ENCODE measurements at places on chromosomes 1 and 21.

GRCh38 chr21:42214081-42214750 is 4.7 kb upstream of the ABCG1 start:
- no peak for DNase-seq

DNA sequence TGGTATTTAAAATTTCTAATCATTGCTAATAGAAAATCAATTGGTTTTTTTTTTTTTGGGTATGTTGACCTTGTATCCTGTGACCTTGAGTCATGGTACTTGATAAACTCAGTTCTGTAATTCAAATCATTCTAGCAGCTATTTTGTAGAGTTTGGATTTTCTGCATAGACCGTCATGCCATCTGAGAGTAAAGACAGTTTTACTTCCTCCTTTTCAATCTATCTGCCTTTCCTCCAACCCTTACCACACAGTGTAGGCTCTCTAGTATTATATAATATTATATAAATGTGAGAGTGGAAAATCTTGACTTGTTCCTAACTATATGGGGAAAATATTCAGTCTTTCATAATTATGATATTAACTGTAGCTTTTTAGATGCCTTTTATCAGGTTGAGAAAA is 7.0 kb downstream of the TDRD5 start:
- DNase-seq, result no peak

DNA sequence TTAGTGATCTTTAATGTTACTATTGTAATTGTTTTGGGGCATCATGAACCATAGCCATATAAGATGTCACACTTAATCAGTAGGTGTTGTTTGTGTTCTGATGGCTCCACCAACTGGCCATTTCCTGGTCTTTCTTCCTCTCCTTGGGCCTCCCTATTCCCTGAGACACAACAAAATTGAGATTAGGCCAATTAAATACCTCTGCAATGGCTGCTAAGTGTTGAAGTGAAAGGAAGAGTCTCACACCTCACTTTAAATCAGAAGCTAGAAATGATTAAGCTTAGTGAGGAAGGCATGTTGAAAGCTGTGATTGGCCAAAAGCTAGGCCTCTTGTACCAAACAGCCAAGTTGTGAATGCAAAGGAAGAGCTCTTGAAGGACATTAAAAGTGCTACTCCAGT is 30.7 kb downstream of the PPP2R5A start:
- no peak for DNase-seq

- no peak for DNase-seq
These were observed 5.0 kb upstream of the H6PD start for GRCh38 chr1:9229549-9229948.

GRCh38 chr21:35368326-35368725 is 319.2 kb upstream of the RUNX1 start:
- no peak for DNase-seq

- DNase-seq, result no peak
These were observed 10.3 kb downstream of the AGO1 start for GRCh38 chr1:35893051-35893879.

- DNase-seq, result no peak
These were observed 138.0 kb upstream of the DNAH14 start for GRCh38 chr1:224791362-224791941.

DNA sequence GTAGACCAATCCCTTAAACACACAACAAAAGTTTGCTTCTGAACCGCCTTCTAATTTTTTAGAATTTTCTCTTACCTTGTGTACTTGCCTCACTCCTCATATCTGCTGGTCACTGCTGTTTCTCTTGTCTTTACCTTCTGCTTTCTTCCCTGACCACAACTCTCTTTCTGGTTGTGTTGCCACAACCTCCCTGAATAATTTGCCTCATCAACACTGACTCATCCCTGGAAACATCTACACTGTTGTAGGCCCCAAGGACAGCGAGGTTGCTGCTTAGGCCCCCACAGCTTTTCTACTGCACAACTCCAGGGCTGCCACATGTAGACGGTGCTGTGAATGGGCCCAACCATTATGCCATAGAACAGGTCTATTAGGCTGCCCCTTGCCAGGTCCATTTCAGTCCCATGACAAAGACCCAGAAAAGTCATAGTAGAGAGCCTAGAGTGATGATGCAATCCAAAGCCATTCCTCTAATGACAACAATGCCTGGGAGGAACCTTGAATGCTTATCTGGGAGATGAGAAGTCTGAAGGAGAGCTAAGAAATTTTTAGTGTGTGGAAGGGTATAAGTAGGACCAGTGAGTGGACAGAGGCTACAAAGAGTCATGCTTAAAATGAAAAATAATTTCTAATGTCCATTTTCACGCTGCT is 36.6 kb upstream of the LCE5A start:
- no peak for DNase-seq

DNA sequence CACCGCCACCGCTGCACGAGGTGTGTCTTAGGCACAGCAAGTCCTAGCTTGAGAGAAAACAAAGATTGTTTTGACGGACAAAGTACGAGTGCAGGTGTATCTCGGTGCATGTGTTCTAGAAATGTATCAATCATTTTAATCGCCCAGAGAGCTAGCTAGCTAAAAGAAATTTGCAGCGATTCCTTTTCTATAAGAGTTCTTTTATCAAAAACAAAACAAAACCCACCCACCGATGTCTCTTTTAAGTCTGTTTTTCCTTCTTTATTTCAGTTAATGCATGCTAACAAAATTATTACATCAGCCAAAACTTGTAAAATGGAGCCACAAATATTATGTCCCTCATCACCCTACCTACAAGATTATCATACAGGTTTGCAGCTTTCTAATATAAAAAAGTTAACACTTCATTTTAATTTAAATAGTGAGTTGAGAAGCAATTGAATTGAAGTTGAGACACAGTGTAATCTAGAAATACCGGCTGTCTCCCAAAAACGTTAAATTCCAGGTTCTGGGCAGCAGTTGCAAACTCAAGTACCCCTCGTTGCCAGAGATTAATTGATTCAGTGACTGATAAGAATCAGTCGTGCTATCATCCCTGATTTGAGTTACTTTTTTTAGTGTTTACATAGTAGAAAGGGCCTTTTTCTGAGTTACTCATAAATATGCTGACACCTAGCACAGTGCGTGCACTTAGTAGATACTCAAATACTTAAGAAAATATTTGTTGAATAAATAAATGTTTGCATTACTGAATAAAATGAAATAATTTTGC is 1.5 kb upstream of the SYDE2 start:
- no peak for DNase-seq

DNA sequence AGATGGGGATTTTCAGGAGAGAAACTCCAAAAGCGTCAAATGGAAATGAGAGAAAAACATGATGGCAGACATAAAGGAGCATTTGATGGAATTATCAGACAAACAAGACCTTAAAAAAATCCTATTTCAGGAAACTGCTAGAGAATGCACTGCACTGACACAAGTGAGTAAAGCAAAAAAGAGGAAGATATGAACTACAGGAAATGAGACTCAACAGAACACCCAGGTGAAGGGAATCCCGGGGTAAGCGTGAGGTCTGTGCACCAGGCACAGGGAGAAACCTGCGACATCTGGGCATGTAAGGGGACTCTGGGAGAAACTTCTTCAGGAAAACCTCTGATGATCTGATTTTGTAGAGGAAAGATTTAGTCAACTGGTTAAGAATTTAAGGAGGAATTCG is 2.8 kb downstream of the TARBP1 start:
- no peak for DNase-seq

- DNase-seq, result no peak
These were observed 27.1 kb downstream of the PTPRF start for GRCh38 chr1:43557744-43558245.

DNA sequence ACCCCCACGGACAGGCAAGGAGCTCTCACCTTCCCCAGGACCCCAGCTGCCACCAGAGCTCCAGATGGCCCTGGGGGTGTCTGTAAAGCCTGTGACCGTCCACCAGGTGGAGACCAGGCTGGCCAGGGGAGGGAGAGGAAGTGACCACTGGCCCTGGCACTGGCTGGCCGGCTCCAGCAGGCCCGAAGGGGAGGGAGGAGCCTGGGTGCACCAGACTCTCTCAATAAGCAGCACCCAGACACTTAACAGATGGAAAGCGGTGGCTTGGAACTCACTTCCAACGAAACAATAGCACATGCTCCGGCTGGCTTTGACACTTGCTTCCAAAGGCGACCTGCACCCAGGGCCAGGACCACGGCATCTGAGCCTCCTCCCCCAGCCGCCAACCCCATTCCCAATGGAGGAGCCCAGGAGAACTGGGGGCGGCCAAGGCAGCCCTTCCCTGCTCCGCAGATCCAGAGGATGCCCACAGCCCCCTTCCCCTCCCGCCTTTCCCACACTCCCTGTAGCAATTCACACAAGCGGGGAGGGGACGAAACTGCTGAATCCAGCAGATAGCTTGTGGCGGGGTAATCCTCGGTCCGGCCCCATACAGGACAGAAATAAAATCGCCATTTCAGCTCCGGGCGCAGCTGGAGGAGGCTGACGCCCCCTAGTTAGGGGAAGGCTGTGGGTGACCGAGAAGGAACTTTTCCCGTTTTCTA is 742 bp upstream of the PDE9A start:
- DNase-seq, result no peak

- DNase-seq, result no peak
These were observed 462.3 kb downstream of the PTPRC start for GRCh38 chr1:199101139-199101538.

GRCh38 chr1:155250633-155251449 is 4.4 kb downstream of the ENTREP3 start:
- peak; percentile 84 for DNase-seq

DNA sequence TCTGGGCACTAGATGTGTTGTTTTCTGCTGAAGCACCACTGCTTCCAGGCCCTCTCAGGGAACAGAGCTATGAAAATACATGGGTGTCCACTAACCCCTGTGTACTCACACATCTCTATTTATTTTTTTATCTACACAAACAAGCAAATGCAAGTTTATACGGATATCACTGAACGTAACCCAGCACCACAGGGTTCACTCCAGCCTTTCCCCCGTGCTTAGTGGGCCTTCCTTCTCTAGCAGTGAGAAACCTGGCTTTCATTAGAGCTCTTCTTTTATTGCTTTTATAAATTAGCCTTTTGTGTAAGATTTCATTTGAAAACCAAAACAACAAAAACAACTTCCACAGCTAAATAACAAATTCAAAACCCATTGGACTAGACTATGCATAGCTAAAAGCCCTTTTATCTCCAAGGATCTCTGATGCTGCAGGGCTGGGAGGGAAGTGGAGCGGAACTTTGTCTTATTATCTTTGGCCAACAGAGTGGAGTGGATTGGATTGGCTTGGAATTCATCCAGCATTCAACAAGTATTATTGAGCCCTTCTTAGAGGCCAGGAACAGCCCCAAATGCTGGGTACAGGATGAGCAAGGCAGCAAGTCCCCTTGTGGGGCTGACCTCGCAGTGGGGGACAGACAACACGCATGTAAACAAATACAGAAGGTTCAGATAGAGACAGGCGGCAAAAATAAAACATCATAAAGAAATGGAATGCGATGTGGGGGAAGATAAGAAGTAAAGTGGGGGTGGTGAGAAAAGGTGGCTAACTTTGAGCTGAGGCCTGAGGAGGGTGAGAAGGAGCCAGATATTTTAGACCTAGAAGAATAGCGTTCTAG is 371.8 kb upstream of the POU3F1 start:
- DNase-seq, result no peak

DNA sequence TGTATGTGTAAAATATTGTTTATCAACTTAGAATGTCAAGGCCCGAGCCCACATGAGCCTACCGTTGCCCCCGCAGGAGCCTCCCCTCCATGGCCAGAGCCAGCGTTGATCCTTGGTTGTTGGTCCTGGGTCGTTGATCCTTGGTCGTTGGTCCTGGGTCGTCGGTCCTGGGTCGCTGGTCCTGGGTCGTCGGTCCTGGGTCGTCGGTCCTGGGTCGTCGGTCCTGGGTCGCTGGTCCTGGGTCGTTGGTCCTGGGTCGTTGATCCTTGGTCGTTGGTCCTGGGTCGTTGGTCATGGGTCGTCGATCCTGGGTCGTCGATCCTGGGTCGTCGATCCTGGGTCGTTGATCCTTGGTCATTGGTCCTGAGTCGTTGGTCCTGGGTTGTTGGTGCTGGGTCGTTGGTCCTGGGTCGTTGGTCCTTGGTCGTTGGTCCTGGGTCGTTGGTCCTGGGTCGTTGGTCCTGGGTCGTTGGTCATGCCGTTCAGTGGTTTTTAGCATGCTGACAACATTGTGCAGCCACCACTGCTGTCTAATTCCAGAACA is 105.0 kb upstream of the TMEM51 start:
- DNase-seq, result no peak

All from NCI-H2081 treated with DMSO at 0.1 percent for 48 hours (cell line).